ENCODE measurements at places on chromosomes 7 and 10.

GRCh38 chr7:102125127-102125596 is 161.5 kb upstream of the SH2B2 start:
- peak; percentile 4 for DNase-seq

DNA sequence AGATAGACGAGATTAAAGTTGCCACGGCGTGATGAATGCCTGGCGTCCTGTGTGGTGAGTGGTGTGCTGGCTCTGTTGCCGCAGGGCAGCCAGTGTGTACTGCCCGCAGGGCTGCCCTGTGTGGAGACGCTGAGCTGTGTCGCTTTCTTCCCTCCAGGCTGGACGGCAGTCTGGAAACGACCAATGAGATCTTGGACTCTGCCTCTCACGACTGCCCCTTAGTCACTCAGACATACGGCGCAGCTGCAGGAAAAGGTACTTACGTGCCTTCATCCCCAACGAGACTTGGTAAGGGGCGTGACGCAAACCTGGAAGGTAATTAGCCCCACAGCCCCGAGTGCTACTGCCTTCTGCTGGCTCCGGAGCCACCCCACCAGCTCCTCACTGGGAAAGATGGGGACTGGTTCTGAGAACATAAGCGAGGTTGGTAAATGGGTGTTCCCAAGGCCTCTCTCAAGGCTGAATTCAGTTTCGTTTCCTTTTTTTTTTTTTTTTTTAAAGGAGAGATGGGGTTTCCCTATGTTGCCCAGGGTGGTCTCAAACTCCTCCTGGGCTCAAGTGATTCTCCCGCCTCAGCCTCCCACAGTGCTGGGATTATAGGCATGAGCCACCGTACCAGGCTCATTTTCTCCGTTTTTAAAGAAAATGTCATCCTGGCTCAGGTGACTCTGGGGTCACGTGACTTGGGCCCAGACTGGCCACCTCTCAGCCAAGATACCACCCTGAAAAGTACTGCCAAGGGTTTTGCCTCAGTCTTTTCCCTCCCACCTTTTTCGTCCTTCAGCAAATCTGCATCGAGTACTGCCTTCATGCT is 39.6 kb downstream of the WIPI2 start:
- no peak for DNase-seq

DNA sequence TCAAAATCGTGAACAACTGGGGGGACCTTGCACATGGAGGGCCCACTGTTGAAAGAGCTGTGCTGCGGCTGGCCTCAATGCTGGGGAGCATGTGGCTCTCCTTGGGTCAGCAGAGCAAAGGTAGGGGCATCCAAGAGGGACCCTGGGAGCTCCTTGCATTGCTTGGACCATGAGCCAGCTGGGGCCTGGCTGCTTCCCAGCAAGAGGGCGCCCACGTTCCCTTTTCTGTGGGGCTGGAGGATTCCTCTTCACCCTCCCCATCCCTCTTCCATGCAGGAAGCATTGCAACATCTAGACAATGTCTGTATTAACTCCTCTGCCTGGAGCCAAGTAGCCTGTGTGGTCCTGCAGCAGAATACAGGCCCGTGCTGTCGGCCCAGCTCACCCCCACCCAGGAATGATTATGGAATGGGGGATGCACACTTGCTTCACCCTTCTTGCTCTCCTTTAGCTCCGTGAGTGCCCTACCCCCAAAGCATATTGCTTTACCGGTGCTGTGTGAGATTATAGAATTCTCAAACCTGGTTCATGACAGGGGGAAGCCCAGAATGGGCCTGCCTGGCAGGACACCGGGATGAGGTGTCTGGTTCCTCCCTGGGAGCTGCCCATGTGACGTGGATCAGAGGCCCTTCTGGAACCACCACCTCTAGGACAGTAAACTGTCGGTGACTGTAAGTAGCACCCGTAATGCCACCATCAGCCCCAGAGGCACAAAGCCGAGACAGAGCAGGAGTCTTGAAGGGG is 61.9 kb downstream of the SYPL1 start:
- DNase-seq: no peak

DNA sequence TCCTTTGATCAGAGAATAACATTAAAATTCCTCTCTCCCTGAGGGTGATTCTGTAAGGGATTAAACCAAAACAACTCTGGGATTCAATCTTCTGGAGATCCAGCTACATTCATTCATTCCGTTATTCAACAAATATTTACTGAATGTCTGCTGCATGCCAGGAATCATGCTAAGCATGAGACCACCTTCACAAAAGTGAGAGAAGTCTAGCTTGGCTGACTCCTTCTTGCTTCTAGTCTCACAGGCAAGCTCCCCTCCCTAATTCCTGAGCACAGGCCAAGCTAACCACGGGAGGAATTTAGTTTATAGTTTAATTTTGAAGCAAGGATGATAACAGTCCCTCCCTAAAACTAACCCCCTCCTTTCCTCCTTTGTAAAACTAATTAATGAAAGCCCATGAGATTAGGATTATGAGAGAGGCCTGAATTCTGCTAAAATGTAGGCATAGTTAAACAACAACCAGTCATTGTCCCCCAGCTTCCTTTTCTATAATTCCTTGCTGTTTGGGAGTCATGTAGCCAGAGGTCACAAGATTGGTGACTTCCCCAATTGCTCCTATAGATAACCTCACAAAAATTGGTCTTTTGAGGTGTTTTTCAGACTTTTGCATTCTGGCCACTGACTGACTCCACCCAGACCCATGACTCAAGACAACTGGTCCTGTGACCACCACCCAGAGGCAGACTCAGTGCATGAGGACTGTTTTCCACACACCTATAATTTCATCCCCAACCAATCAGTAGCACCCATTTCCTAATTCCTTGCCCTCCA is 113.5 kb downstream of the ITGB8 start:
- no peak for DNase-seq

GRCh38 chr10:3755440-3756359 is 29.3 kb downstream of the KLF6 start:
- no peak for DNase-seq

DNA sequence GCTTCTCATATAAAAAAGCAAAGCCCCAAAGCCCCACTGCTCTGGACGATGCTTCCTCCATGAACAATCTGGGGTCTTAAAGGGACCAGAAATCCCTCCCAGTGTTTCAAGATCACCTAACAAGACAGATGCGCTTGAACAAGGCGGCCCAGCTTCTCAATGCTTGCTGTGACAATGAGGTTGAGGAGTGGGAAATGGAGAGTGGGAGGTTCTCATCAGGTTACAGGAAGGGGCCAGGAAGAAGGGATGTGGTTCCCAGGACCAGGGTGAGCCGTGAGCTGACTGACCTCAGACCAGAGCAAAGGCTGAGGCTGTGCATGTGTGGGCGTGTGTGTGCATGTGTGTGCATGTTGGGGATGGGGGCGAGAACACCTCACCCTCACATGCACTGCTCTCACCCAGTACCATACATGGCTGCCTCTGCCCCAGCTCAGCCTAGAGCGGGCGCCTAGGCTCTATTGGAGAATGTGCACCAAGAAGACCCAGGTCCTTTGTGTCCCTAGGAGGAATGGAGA is 220.8 kb upstream of the GPR26 start:
- DNase-seq: no peak

GRCh38 chr10:27736396-27736795 is 9.2 kb downstream of the MKX start:
- no peak for DNase-seq

- no peak for DNase-seq
Observed at GRCh38 chr7:108570146-108570755, 577 bp downstream of the DNAJB9 start.

DNA sequence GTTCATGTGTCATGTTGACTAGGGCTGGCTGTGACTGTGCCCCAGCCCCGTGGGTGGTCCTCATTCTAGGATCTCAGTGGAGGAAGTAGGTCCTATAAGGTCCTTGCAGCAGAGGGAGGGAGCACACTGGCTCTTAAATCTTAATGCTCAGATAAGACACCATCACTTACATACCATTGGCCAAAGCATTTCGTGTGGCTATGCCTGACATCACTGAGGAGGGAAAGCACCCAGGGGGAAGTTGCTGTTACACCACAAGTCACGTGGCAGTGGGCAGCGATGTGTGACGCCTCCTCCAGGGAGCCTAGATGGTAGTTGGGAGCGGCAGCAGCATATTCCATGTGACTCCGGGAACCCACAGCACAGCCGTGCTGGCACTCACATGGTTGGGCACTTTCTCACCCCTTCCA is 224.7 kb upstream of the SH2B2 start:
- DNase-seq: no peak

DNA sequence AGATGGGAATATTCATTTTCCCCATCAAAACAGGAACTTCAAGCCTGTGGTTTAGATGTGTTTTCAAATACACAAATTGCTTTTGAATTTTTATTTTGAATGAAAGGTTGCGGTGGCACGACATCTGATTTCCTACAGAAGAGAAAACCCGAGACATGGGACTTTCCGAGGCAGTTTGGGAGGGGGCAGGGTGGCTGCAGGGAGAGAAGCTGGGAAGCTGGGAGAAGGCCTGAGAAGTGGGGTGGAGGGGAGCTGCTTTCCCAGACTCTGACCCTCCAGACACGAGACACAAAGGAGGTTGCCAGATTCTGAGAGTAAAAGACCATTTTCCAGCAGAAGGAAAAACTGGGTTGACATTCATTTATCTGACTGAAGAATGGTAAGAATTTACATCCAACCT is 19.6 kb downstream of the TMEM176A start:
- DNase-seq: no peak

GRCh38 chr7:30682212-30683083 is at the start of gene CRHR2:
CRHR2 (minus strand) TSS chr7:30682456; CDS start chr7:30682280, 176 bp downstream.
- no peak for DNase-seq

- no peak for DNase-seq
Observed at GRCh38 chr7:124672011-124672410, 93.6 kb downstream of the GPR37 start.

GRCh38 chr7:158617737-158618128 is 30.1 kb upstream of the PTPRN2 start:
- no peak for DNase-seq

- no peak for DNase-seq
Observed at GRCh38 chr10:10353326-10353868, 664.3 kb upstream of the CELF2 start.

DNA sequence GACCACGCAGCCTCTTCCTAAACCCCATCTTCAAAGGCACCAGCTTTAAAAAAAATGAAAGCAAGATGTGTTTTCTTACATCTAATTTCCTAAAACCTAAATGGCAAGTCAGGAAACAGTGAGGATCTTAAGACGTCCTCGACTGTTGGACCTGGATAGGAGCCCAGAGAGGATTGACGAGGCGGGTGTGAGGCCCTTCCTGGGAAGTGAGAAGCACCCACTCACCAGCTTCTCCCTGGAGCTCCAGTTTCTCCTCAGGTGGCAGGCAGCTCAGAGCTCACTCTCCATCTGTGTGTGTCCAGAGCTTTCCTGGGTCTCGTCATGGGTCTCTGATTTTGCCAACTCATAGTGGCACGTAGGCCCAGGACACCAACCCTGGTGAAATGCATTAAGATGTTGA is 614.0 kb upstream of the AUTS2 start:
- DNase-seq: no peak

DNA sequence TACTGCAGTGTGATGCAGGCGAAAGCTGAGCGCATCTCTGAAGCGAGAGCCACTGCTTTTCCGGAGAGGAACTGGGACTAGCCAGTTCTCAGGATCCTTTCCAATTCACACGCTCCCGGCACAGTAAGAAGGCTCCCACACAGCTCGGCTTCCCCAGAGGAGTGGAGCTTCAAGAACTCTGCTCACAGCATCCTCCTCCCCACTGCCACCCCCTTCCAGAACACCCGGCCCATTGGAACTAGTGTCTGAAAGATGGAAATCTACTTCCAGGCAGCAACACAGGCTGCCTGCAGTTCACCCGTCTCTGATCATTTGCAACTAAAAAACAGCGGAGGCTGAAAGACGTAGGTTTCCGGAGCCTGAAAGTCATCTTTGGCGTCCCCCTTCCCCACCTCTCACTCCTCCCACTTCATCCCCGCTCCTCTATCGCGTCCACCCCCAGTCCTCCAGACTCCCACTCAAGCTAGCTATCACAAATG is at the start of gene DGKB:
Gene DGKB (minus strand): TSS at position 163 of the 479 bp plus-strand sequence.
- no peak for DNase-seq

- no peak for DNase-seq
Observed at GRCh38 chr7:34850681-34851080, 186.6 kb downstream of the DPY19L1 start.

DNA sequence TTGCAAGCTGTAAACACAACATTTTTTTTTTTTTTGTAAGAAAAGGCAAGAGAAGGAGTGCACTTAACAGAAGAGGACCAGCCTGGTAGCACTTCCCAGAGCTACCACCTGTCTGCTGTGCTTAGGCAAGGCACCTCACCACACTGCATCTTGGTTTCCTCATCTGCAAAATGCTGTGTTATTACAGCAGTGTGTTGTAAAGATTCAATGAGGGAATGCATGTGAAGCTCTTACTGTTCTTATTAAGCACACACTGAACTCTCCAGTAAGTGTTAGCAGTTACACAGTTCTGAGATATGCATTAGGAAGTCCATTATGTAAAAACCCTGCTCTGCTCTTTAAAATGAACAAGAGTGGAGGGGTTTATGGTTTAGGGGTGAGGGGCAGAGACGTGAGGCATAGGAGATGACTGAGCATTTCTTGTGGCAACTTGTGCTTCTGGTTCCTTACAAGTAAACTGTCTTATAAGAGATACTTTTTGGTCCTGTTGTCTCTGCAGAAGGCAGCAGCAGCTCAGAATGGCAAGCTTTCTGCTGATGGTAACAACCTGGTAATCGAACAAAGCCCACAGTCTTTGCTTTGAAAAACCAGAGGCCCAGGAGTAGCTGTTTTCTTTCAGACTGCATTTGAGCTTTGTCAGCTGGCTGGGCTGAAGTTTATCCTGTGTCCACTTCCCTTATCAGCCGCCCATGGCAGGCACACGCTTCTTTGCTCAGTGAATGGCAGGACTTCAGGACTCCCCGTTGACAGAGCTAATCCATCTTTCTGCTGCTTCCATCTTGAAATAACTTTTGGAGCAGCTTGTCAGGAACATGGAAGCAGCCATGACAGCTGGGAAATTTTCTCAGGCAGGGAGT is 98.8 kb upstream of the BMPER start:
- no peak for DNase-seq

GRCh38 chr10:8230902-8231301 is 176.4 kb downstream of the GATA3 start:
- no peak for DNase-seq

Measured in activated CD8-positive, alpha-beta memory T cell treated with anti-CD3 and anti-CD28 coated beads for 48 hours (primary cell).